Muscle of arm (tissue), 14 donors: ENCODE measurements at places on chromosomes 2 and 18.

DNA sequence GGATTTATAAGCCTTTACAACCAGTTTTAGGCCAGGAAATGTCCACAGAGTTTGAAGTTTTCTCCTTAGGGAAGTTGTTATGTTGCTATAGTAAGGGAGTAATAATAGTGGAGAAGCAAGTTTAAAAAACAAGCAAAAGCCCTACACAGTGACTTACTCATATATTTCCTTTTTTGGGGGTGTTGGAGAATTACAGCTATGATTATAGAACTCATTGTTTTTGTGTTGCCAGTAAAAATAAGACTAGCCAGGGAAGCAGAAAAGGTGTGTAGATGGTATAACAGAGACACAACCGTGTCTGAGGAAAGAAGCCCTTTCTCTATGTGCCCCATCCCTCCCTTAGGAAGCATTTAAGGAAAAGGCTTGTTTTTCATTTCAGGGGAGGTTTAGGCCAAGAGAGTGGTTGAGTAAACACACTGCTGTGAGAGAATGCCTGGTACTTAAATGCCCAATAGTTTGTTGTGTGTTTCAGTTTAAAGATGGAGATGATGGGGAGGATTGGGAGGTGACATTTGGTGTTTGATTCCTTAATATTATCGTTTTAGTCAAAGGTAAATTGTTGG lies 2.3 kb downstream of the VAPA start:
- DNase-seq: no peak

GRCh38 chr2:523698-524270 lies 153.4 kb downstream of the TMEM18 start:
- no peak for DNase-seq

GRCh38 chr2:232458661-232459418 lies 2.9 kb downstream of the ALPI start:
- DNase-seq: no peak

DNA sequence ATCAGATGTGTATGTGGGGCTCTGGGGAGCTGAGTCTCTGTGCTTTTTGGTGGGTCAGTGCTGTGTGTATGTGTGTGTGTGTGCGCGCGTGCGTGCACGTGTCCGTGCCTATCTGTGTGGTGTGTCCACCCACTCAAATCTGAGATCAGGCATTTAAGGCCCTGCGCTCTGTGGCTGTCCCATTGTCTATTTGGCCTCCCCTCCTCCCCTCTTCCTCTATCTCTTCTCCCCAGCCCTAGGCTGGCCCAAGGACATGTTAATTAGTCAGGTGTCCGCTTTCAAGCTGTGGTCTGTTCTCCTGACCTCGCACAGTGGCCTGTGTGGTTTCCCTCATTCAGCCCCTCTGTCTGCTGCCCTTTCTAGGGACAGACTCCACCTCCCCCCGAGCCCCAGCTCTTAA lies 136.4 kb downstream of the DYSF start:
- DNase-seq: no peak

GRCh38 chr2:70360661-70361270 lies 58.9 kb upstream of the FAM136A start:
- no peak for DNase-seq
